ENCODE measurements at places on chromosomes 11 and 22.

GRCh38 chr11:105588001-105588400, 21.9 kb upstream of the GRIA4 start:
- no peak for DNase-seq

DNA sequence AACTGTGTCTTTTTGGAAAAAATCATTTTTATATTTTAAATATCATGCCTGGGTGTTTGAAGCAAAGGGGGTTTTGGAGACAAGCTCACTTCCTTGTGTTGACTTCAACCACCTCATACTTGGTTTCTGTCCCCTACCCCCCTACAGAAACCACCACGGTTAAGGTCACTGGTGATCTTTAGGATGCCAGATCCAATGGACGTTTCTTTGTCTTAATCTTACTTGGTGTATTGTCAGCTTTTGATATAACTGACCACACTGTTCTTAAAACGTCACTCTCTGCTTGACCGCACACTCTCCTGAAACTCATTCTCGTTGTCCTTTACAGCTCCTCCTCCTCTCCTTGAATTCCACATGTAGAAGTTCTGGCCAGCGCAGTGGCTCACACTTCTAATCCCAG, 34.8 kb upstream of the SWAP70 start:
- no peak for DNase-seq

DNA sequence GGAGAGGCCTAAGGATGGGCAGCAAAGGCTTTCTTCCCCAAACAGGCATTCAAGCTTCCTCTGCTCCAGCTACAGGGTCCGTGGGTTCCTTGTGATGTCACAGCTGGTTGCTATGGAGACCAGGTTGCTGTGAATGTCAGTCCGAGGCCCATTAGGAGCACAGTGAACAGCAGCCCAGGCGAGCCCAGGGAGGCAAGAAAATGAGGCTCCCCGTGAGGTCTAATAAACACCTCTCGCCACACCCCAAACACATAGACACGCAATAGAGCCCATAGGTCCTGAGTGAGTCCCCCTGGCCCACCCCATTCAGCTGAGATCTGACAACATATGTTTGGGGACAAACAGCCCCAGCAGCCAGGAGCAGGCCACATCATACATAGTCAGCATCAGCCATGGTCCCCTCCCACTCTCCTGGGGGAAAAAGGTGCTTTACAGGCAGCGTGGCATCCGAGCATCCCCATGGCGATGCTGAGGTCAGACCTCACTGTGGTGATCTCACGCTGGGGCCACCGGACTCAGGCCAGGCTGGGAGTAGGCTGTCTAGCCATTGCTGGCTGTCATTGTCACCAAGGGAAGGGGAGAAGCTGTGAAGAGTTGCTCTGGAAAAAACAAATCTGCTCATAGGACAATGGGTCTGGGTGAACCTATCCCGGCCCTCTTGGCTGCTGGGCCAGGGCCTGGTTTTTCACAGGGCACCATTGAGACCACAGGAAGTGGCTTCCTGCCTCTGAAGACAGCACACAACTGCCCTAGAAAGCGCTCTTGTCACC, 23.1 kb upstream of the TP53I11 start:
- no peak for DNase-seq

DNA sequence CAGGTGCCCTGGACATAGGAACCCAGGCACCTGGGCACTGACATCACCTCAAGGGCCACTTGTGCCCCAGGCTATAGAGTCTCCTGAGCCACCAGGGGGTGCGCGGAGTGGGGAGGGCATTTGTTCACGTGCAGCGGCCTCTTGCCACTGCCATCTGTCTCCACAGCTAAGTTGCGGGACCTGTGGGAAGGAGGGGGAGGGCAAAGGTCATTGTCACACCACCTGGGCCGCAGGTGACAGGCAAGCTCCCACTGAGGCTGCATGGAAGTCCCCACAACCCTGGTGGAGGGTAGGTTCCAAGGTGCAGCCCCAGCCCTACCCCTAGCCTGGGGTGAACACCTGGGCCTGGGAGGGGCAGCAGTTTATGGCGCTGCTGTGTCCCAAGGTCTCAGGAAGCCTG, 79.5 kb downstream of the PIWIL3 start:
- DNase-seq: no peak

GRCh38 chr22:46622081-46622521, 1.9 kb downstream of the GRAMD4 start:
- DNase-seq: no peak

DNA sequence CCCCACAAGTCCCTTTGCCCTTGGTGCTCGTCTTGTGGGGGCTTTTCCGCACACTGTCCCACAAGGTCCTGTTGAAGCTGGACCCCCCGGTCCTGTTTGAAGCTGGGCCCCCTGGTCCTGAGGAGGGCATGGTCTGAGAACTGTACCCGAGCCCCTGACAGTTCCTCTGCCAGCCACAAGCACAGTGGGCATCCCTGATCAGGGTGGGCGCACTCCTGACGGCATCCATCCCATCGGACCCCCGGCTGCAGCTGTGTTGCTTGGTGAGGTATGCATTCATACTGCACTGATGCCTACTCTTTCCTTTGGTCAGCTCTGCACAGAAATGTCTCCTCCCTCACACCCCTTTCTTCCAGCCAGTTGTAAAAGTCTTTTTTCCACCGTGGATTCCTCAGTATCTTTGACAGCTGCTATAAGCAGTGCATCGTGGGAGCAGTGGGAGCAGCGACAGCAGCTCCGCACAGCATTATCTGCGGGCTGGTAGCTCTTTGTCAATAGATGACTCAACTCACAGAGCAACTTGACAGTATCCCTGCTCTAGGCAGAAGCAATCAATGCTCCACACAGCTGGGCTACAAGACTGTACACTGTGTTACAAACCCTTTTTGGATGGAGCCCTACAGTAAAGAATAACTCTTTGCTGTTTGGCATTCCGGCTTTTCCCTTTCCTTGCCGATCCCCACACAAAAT, 1030.8 kb upstream of the CCDC90B start:
- no peak for DNase-seq

DNA sequence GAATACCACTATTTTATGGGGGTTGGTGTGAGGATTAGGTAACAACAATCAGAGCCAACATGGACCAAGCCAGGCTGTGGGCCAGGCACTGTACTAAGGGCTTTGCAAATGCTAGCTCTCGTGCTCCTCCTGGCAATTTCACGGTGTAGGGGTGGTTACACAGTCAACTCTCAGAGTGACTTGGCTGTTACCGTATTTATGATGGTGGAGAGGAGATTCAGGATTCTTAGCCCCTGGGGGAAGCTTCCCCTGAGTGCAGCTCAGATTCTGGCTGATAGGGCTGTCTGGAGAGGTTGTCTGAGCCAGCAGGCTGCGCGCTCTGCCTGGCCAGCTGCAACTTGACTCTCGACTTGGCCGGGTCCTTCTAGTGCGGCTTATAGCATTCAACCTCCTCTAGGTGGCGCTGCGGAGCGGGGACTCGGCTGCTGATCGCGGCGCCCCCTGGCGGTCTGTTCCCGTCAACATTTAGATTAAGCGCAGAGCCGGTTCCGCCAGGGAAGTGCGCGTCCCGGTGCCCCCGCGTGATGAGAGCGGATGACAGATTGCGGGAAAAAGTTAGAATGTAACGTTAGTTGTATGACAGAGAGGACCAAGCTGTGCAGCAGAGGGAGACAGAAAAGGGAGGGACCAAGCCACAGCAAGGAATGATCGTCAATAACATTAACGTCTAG, 4.5 kb upstream of the NCF4 start:
- peak; percentile 97 for DNase-seq

DNA sequence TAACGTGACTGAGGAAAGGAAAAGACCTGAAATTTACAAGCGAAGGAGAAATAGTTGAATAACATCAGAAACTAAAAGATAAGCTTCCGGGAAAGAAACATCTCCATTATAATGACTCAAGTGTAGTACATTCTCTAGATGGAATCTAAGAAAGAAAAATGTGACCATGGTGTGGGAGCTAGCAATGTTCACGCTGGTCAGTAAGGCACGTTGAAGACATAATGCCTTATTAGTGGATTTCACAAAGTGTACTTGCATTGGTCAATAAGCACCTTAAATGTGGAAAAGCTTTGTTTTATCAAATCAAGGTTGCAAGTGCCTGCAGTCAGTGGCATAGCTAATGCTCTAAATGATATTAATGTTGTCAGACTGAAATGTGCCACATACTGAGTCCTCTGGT, 2.8 kb upstream of the LARGE1 start:
- DNase-seq: no peak
